ENCODE measurements at places on chromosomes 16 and 17.
A peak's percentile ranks its signal among the peaks of the same experiment; 100 is the strongest.

DNA sequence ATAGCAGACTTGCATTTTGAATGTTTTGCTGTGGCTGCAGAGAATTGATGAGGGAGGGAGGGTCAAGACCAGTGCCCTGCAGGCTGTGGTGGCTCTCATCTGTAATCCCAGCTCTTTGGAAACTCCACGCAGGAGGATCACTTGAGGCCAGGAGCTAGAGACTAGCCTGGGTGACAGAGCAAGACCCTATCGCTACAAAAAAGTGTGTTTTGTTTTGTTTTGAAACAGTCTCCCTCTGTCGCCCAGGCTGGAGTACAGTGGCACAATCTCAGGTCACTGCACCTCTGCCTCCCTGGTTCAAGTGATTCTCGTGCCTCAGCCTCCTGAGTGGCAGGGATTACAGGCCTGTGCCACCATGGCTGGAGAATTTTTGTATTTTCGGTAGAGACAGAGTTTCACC lies 1.9 kb upstream of the UBE2G1 start:
- no peak for DNase-seq

DNA sequence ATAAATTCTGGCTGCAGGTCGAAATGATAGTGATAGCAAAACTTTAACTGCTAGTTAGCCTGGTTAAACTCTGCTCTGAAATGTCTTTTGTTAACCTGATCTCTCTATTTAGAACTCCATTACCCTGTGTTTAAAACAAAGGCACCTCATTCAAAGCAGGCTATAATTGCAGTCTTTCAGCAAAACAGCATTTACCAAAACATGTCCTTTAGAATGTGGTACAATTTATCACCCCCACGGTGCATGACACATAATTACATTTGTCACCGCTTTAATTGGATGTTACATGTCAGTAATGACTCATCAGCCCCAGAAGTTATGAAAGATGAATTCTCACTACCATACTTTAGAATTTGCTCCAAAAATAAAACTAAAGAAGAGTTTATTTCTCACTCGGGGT lies 295.4 kb downstream of the TOX3 start:
- no peak for DNase-seq

- no peak for DNase-seq
Observed at GRCh38 chr16:56862776-56863175, 2.2 kb upstream of the SLC12A3 start.

- no peak for DNase-seq
Observed at GRCh38 chr16:28607116-28607623, 2.7 kb downstream of the SULT1A1 start.

GRCh38 chr17:48011405-48012150 lies 26.0 kb downstream of the COPZ2 start:
- peak; percentile 25 for DNase-seq

GRCh38 chr17:63716426-63716825 lies 16.5 kb upstream of the LIMD2 start:
- no peak for DNase-seq

DNA sequence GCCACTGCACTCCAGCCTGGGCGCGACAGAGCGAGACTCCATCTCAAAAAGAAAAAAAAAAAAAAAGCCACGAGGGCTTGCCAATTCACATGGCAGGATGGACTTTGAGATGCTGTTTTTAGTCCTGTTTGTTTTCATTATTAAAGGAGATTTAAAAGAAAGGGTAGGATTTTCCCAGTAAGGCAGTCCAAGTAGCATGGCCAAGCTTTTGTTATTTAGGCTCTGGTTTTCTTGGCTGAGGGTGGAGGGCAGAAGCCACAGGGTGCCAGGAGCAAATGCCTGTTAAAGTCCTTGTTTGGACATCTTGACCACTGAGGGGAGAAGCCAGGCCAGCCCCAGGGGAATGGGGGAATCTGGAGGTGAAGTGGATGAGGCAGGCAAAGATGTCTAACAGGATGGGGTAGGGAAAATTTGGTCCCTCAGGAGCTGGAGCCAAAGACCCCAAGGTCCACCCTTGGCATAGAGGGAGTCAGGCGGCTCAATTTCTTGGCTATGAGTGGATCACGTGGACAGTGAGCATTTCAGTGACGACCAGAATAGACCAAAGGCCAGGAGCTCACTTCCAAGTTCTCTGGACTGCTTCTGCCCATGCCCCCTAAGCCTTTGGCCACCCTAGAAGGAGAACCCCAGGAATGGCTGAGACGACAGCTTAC lies 20.8 kb upstream of the PLLP start:
- DNase-seq: no peak
